ENCODE measurements at places on chromosomes 3 and 15. TPM values are rescaled to one million over a fixed set of nuclear protein-coding genes. Genes with fewer than 3 reads are reported as not detected.

Gene PLSCR5
- not detected for polyA plus RNA-seq

Gene TUSC7
- not detected for polyA plus RNA-seq

Gene GNAT1
- not detected for polyA plus RNA-seq

Gene FSIP1
- polyA plus RNA-seq: 1.6 TPM

Gene WNT7A
- 0.04 TPM for polyA plus RNA-seq

Gene ANKRD63
- 0.11 TPM for polyA plus RNA-seq

Gene TM4SF18
- polyA plus RNA-seq: 20.9 TPM

Gene ZCWPW2
- 1.2 TPM for polyA plus RNA-seq

Gene FETUB
- polyA plus RNA-seq: 0.33 TPM

DNA sequence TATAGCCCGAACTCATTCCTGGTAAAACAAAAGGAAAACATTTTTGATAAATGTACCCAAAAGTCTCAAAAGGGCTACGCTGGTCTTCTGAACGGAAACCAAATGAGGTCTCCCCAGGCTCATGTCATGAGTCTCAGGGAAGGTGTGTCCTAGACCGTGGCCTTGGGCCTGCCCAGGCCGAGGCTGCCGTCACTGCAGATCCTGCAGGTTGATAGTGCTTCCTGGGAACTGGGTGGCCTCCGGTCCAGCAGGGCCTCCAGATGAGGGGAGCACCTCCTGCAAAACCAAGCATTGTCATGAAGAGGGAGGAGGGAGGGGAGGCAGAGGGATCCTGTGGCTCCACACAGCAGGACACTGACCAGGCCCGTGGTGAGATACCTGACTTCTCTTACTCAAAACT lies 37.5 kb downstream of the ZXDC start:
- DNase-seq: no peak

DNA sequence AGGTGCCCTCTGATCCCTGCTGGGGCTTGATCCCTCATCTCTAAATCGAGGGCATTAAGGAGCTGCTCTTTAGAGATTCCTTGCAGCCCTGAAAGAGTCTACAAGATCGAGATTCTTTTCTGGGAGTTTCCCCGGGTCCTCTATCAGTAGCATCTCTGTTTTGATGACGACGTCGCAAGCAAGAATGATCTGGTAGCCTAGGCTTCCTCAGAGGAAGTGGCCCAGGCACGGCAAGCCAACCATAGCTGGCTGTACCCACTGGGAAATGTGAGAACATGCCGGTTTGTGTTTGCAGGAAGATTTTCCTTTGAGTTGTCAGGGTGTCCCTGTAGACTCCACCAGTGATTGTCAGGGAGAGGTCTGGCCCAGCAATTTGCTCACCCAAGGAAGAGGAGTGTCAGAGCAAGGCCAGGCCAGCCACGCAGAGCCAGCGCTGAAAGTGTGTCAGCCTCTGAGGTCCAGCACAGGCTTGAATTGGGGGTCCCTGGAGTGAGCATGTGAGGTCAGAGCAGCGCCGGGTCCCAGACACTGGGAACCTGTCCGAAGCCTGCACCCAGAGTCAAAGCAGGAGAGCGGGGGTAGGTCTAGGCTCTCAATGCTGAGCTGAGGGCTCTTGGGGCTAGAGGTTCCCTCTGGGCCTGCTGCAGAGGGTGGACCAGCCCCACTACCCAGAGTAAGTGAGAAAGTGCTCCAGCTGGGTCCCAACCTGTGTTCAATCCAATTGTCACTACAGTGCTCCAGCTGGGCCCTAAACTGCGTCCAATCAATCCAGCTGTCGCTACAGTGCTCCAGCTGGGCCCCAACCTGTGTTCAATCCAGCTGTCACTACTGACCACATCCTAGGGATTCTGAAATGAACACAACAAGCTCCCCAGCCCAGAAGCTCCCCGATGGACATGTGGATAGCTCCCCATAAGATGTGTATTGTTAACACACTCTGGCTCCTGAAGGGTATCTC lies 95.7 kb downstream of the CHDH start:
- no peak for DNase-seq

GRCh38 chr3:95759614-95760301 lies 1054.6 kb upstream of the EPHA6 start:
- DNase-seq: no peak

- no peak for DNase-seq
These were observed 332.4 kb upstream of the TLE3 start for GRCh38 chr15:70430069-70430468.

GRCh38 chr3:39133822-39134221 lies 19.6 kb downstream of the CSRNP1 start:
- no peak for DNase-seq

DNA sequence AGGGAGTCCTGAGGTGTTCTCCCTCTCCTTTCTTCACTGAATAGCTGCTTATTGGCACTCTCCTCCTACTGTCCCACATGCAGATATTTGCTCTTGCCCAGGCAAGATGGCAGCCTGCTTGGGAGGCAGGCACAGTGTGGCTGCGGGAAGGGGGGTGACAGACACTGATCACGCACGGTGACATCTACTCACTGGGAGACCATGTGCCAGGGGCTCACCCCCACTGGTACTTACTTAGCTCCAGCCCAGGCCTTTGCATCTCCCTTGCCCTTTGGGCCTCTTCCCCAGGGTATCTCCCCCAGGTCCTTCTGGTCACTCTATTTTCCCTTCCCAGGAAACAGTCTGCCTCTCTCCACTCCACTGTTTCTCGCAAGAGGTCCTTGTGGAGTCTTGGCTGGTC lies 6.4 kb downstream of the PLA2G4E start:
- DNase-seq: no peak

DNA sequence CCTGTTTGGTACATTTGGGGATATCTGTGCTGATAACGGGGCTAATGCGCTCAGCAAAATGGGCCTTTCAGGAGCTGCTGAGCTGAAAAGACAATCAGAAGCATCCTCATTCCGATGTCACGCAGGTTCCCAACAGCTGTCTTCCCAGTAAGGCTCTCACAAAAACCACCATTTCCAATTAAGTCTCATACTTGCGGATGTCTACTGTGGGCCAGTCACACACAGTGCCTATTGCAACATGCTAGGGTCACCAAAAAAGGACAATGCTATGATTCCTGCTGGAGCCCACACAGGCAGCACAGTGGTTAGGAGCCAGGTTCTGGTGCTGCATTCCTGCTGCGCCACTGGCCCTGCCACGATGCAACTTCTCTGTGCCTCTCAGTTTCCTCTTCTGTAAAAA lies 16.4 kb upstream of the LDHAL6B start:
- DNase-seq: no peak

GRCh38 chr3:31704591-31705179 lies 172.0 kb downstream of the STT3B start:
- DNase-seq: no peak

GRCh38 chr3:16936233-16936632 lies 51.5 kb downstream of the PLCL2 start:
- DNase-seq: no peak

- no peak for DNase-seq
These were observed 190.5 kb downstream of the SV2B start for GRCh38 chr15:91290553-91290952.

GRCh38 chr3:185290266-185290665 lies 36.4 kb upstream of the EHHADH start:
- no peak for DNase-seq

DNA sequence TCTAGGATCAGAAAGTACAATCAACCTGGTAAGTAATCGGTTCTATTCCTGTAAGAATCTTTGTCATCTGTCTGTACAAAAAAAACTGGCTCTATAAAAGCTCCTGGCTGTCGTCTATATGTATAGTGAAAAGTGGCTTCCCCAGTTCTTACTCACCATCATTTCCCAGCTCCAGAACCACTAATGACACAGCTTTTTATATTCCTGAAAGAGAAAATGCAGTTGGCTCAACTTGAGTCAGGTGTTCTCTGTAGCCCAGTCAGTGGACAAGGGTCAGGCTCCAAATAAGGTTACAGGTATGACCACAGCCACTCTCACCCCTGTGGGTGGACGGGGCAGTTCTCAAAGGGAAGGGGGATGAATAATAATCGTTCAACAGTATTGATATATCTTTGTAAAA lies 85.1 kb downstream of the AP4E1 start:
- no peak for DNase-seq

- no peak for DNase-seq
These were observed 364.9 kb downstream of the NR2F2 start for GRCh38 chr15:96695426-96695825.

DNA sequence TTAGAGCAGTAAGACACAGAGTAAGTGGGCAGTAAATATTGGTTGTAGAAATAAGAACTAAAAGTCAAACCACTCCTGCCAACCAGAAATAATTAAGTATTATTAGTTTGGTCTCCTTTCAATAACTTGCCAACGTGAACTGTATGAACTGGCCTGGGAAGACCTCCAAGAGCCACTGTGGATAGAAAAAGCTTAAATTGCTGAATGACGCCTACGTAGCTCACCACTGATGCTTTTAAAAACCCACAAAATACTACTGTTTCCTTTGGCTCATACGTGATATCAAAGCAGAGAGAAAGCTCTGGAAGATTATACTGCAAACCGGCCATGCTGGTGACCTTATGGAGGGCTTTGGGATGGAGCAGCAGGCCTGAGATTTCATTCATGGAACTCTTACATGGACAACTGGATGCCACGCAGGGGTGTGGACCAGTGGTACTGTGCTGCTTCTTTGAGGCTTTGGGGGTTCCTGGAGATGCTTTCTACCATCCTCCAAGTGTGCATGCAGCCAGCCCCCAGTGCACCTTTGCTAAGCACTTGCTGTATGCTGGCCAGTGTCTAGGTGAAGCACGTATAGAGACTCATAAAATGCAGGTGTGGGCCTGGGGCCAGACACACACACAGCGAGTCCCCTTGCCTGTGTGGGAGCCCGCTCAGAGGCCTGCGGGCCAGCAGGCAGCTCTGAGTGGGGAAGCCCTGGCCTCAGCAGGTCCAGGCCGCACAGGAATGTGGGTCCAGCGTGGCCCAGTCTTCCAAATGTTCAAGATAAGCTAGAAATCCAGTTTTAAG lies 66.8 kb downstream of the ABTB1 start:
- DNase-seq: no peak

DNA sequence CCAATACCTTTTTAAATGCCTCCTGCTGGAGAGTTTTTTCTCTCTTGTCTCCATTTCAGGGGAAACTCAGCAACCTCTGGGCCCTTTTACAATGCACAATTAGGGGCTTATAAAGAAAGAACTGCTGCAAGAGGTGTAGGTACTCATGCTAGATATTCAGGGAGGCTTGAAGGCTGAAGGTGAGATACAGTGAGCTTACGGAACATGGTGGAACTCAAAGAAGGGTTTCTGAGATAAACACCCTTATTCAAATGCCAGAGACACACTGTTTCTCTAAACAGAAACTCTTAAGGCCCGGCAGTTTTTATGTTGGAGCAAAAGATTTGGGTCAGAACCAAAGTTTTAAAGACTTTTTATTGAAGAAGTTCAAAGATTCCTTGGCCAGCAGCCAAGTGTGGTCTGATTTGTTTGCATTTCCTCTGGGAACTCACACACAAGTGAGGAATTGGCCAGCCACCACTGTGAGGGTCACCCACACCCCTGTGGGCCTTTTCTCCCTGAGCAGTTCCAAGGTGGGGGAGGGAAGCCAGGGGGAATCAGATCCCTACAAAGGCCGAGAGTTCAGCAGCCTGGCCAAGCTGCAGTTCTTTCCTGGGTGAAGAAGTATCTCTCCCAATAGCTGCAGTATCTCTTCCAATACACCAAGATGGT lies 47.8 kb downstream of the TNFAIP8L3 start:
- DNase-seq: no peak

DNA sequence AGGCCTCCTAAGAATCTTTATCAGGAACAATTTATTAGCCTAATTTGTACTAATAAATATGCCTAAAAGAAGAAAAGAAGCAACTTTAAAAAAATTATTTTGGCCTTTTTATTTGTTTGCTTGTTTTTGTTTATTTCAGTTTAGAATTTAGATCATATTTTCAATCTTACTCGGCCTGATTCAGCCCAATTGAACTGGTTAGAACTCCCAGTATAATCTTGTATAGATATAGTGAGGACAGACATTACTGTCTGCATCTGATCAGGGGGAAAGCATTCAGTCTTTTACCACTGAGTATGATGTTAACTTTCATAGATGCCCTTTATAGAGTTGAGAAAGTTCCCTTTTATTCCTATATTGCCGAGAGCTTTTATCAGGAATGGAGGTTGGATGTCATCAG lies 56.0 kb upstream of the CSTA start:
- no peak for DNase-seq

- no peak for DNase-seq
These were observed 48.5 kb upstream of the DAZL start for GRCh38 chr3:16653712-16654111.

- DNase-seq: no peak
These were observed 81.3 kb downstream of the DGKG start for GRCh38 chr3:186280737-186281136.

DNA sequence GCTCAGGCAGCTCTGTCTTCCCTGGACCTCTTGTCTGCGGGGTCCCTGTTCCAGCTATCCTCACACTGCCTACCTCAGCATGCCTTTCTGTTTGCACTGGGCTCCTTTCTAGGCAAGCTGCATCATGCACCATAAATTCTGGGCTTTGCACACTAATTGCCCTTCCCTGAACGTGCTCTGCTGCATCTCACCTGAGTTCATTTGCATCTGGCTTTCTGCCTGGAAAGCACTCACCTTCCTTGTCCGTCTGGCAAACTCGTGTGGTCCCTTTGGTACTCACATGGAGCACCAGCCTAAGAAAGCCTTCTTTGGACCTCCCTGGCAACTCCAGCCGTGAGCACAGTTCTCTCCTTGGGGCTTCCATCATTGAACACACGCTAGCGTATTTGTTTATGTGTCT lies 365.6 kb downstream of the SV2B start:
- DNase-seq: peak; percentile 50

- DNase-seq: no peak
These were observed at the start of gene SLC22A14 for GRCh38 chr3:38281895-38282686. Gene SLC22A14 (plus strand): TSS chr3:38282294. CDS start chr3:38306027, 23,733 bp downstream.

GRCh38 chr3:149435996-149436885 lies 38.3 kb upstream of the TM4SF4 start:
- no peak for DNase-seq

- no peak for DNase-seq
These were observed 365.2 kb upstream of the AGTR1 start for GRCh38 chr3:148332509-148332908.

- no peak for DNase-seq
These were observed 16.0 kb downstream of the TNK2 start for GRCh38 chr3:195892105-195893043.

- DNase-seq: no peak
These were observed 200.0 kb downstream of the ZNF385D start for GRCh38 chr3:21551019-21551418.

GRCh38 chr15:78212546-78213424 lies 21.6 kb downstream of the ACSBG1 start:
- no peak for DNase-seq

- no peak for DNase-seq
These were observed 27.1 kb downstream of the IL20RB start for GRCh38 chr3:136984837-136985236.

- no peak for DNase-seq
These were observed 21.7 kb downstream of the TRIM59 start for GRCh38 chr3:160427832-160428424.

DNA sequence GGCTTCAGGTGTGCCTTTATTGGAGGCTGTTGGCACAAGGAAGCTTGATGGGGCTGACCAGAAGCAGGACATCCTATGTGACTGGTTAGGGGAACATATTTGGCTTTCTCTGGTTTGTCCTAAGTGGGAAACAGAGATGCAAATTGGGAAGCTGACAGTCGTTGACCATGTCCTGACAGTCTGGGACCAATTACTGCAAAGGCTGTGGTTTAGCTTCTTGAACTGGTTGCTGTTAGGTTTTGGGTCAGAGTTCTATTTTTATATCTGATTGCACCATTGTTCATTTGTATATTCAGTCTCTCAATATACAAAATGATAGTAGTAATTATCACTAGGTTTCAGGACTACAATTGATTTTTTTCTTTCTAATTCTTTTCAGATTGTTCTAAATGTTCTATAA lies 36.8 kb downstream of the SNTN start:
- no peak for DNase-seq

GRCh38 chr3:67976663-67977062 lies 322.3 kb upstream of the SUCLG2 start:
- no peak for DNase-seq
